ENCODE measurements at places on chromosomes 2 and 18.

DNA sequence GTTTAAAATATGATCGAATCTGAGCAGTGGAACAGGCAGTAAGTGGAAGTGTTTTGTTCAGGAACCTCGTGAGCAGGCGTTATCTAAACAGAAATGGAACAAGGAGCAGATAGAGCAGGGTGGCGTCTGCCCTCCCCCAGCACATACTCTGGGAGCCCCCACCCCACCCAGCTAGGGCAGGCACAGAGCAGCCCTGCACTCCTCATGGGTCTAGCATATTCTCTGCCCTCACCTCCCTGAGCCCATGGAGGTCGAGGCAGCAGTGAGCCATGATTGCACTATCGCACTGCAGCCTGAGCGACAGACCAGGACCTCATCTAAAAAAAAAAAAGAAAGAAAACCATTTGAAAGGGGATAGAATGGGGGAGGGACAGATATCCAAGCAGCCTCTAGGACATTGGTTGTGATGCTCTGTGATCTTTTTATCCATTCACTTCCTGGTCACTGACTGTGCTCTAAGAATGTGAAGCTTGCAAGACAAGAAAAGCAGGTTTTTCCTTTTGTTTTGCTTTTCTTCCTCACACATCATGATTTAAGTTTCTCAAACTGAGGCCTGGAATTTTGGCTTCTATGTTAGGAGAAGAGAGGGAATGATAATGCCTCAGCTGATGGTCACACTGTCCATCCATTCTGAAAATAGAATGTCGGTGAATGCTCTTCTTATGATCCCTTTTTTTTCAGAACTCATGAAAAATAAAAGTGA is 3.1 kb downstream of the MLPH start:
- no peak for DNase-seq

DNA sequence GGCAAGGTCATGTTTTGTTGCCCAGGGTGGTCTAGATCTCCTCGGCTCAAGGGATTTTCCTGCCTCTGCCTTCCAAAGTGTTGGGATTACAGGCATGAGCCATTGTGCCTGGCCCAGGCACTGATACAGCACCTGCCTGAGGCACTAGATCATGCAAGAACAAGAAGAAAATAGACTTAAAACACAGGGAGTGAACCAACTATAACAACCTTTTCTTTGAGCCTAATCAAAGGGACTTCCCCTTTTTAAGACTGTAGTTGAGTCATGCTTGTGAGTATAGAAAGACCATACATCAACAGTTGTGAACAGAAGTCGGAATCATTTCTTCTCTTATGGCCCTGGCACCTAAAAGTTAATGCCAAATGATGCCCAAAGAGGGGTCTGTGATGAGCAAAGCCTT is 47.9 kb upstream of the MAPRE2 start:
- no peak for DNase-seq

- DNase-seq = no peak
These were observed 56.3 kb downstream of the GREB1L start for GRCh38 chr18:21298351-21298750.

DNA sequence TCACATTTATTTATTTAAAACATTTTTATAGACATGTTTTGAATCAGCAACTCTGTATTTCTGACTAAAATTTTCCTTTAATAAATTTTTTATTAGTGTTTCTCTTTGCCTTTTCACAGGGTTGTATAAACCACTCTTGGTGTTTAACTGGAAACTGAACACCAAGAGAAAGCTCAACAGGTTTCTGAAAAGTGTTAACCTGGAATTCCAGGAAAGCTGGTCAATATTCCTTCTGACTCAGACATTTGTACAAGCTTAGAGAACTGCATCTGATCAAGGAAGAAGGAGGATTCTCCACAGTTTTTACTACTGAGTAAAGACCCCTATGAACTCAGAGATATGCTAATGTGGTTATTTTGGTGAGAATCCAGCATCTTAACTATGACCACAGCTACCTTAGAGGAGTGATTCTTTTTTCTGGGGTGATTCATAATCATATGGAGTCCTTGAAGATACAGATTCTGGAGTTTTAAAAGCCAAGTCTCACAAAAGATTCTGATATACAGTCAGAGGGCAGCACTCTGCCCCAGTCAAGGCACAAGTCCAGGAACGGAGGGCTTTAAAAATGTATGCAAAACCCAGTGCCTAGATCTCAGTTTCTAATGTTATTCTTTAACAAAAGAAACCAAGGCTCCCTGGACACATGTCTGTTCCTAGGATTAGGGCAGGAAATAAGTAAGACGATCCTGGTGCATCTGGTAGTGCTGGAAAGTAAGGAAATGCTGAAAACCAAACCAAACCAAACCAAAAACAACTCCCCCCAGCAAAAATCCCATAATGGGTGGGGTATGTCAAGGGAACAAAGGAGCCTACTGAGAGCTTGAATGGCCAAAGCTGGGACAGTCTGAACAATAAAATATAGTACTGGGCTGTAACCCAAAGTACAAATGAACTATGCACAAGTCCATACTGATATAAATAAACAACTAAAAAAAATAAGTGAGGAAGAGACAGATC is 85.1 kb upstream of the FZD5 start:
- no peak for DNase-seq

DNA sequence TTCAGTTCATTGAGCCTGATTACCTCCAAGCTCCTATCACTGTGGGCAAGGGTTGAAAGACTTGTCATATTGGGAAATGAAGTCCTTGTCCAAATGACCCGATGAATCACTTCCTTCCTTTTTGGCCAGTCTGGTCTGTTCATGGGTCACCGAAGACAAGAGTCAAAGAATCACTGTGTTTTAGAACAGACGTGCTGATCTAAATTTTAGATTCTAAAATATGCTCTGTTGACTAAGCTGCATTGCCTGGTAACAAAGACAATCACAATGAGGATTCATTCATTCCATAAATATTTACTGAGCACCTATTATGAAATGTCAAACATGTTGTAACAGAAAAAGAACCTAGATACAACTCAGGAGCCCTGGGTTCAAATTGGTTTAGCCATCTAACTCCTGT is 99.4 kb upstream of the RND3 start:
- no peak for DNase-seq

GRCh38 chr2:126275098-126275497 is 380.9 kb upstream of the GYPC start:
- no peak for DNase-seq

DNA sequence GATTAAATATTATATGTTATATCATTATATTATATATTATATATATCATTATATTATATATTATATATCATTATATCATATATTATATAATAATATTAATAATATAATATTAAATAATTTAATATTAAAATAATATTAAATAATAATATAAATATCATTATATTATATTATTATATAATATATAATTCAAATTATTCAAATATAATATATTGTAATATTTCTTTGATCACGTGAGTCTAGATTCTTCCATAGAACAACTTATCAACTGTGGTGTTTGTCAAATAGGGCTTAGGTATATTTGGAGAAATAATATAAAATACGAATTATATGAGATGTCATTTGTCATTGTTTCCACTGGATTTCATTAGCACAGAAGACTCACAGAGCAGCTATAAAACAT is 77.3 kb downstream of the SPHKAP start:
- DNase-seq = no peak

- no peak for DNase-seq
These were observed 111.1 kb downstream of the FHOD3 start for GRCh38 chr18:36408606-36409005.

DNA sequence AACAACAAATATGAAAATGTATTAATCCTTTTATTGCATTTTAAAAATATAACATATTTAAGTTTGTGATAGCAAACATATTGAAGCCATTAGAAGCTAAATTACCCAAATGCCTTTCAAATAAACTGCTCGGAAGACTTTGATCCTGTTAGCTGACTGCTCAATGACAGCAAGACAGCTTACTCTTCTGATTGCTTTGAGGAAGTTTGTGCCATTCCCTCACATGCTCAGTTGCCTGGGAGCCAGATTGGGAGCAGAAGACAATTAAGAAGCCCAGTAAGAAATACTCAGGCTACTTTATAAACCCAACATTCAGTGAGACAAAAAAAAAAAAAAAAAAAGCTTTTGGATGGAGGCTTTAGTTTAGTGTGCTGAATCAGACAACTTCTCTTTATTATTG is 407.1 kb upstream of the SOX11 start:
- no peak for DNase-seq

- no peak for DNase-seq
These were observed 38.5 kb downstream of the LRP2 start for GRCh38 chr2:169323841-169324240.

GRCh38 chr2:15758848-15759247 is 167.2 kb downstream of the DDX1 start:
- no peak for DNase-seq

DNA sequence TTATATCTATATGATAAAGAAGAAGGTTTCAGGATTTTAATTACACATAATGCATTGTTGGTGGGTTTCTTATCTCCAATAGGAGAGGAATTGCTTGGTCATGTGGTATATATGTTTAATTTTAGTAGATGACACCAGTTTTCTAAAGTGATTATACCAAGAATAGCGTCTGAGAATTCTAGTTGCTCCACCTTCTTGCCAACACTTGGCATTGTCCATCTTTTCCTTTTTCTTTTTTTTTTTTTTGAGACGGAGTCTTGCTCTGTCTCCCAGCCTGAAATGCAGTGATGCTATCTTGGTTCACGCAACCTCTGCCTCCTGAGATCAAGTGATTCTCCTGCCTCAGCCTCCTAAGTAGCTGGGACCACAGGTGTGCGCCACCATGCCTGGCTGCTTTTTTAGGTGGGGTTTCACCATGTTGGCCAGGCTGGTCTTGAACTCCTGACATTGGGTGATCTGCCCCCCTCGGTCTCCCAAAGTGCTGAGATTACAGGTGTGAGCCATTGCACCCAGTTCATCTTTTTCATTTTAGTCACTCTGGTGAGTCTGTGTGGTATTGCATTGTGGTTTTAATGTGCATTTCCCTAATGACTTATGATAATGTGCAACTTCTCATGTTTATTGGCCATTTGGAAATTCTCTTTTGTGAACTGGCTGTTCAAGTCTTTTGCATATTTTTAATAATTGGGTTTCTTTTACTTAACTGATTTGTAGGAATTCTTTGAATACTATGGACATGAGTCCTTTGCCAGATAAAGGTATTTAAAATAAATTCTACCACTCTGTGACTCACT is 37.3 kb upstream of the ZNF512 start:
- no peak for DNase-seq

- DNase-seq = no peak
These were observed 36.1 kb upstream of the ITGA4 start for GRCh38 chr2:181421131-181421458.

DNA sequence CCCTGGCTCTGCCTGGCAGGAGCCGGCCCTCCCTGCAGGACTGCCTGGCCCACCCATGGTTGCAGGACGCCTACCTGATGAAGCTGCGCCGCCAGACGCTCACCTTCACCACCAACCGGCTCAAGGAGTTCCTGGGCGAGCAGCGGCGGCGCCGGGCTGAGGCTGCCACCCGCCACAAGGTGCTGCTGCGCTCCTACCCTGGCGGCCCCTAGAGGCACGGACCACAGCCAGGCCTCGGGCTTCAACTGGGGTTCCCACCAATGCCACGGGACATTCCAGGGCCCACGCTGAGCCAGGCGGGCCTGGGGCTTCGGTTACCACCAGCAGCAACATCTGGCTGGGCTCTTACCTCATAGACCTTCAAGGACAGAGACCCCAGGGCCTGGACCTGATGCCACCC is 6.1 kb upstream of the GMPPA start:
- no peak for DNase-seq

DNA sequence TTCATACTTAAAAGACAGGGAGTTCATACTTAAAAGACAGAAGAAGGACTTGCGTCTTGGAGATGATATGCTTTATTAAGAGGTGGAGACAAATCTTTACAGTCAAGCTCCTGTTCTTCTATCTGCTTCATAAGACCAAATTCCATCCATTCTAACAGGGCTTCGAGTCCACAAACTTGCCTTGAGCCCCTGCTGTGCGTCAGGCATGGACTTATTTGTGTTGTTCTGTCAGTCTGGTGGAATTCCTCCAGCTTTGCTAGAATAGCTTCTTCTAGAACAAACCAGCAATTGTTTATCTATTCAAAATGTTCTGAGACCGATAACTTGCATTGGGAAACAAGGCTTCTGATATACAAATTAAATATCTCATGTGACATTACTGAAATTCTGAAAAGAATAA is 73.9 kb upstream of the SOX11 start:
- DNase-seq = no peak

DNA sequence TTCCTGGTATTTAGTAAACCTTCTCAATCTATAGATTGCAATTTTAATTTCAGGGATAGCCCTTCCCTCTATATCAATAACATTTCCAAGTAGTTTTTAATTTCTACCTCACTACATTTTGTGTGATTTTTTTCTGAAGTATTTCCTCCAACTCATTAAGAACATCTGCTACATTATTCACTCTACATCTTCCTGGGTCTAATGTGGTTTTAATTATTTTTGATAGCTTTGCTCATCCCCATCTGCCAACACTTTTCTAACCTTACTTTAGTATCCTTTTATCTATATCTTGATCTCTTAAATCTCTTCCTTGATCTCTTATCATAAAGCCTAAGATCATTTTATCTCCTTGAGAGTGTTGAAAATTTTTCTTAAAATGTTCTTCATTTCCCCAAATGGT is 278.3 kb upstream of the CYP26B1 start:
- DNase-seq = no peak

- no peak for DNase-seq
These were observed 188.5 kb downstream of the HDAC4 start for GRCh38 chr2:239212121-239212928.

DNA sequence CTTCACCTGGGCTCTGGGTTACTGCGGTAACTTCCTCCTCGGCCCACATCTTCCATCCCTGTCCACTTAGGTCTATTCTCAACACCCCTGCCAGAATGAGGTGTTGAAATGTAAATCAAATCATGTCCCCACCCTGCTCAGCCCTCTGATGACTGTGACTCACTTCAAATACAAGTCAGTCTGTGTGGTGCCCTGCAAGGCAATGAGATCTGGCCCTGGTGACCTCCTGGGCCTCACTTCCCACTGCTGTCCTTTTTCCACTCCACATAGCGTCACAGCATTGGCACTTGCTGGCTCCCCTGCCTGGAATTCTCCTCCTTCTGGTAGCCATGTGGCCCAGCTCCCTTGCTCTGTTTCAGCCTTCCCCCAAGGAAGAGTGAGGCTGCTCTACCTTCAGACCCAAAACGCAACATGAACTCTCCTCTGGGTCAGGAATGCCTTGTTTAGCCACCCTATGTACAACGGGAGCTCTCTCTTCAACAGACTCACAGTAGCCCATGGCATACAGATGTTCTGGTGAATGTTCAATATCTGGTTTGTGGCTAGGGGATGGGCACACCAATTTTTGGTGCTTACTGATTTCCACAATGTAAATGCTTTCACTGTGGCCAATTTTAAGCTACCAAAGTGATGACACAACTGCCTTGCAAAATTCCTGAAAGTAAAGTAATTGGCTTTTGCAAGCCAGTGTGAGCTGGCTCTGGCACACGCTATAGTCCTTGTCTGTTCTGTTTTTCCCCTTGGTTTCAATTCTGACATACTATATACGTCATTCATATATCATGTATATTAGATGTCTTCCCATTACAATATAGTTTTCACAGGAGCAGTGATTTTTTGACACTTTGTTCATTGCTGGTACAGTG is 550.3 kb upstream of the HS6ST1 start:
- no peak for DNase-seq
